Colonic mucosa (tissue), 4 donors: ENCODE measurements at places on chromosomes 11 and 22. TPM values are rescaled to one million over a fixed set of nuclear protein-coding genes. Genes with fewer than 3 reads are reported as not detected.

The IL18 gene
- total RNA-seq, result 42.3 TPM

The C11orf65 gene
- 0.64 TPM for total RNA-seq

The MMP3 gene
- total RNA-seq, result 1.6 TPM

DNA sequence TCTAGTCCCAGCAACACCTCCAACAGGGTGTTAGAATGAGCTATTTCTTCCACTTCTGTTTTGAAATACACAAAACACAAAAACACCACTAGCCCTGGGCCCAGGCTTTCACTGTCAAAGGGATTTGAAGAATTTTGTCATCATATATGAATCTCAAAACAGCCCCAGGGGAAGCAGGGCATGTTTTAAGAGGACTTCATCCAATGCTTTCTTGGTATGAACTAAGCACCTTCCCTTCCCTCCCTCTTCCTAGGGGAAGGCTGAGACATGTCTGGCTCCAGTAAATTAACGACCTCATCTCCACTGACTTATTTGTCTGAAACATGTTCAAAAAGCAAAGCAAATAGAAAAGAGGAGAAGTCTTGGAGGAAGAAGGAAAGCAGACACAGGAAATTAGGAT is 75.7 kb upstream of the INCENP start:
- H3K4me3 ChIP-seq, result no peak overlapping the region
- H3K27me3 ChIP-seq, result no peaks in the 10 kb centered on the region
- no peak overlapping the region for H3K27ac ChIP-seq
- DNase-seq, result no peak
- H3K4me1 ChIP-seq, result no peaks in the 10 kb centered on the region
- H3K36me3 ChIP-seq, result no peaks in the 10 kb centered on the region

- H3K4me1 ChIP-seq, result no peaks in the 10 kb centered on the region
- no peak overlapping the region for H3K27ac ChIP-seq
- no peak overlapping the region for H3K4me3 ChIP-seq
Observed at GRCh38 chr11:93166862-93167261, 30.9 kb downstream of the SLC36A4 start.

DNA sequence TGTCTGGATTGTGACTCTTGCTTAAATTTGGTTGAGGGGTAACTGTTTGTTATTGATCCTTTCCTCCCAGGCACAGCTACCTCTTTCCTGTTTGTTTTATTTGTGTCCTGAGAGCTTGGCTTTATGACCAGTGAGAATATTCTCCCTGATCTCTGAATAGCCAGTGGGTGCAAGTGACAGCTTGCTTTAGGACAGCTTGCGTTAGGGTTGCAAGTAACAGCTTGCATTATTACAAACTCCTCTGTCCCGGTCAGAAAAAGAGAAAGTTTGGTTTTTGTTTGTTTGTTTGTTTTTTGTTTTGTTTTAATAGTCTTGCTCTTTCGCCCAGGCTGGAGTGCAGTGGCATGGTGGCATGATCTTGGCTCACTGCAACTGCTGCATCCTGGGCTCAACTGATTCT is 3.3 kb upstream of the KLHL22 start:
- H3K27me3 ChIP-seq, result no peaks in the 10 kb centered on the region
- no peak for DNase-seq
- H3K4me3 ChIP-seq, result no peak overlapping the region
- no peaks in the 10 kb centered on the region for H3K4me1 ChIP-seq
- no peak overlapping the region for H3K27ac ChIP-seq

DNA sequence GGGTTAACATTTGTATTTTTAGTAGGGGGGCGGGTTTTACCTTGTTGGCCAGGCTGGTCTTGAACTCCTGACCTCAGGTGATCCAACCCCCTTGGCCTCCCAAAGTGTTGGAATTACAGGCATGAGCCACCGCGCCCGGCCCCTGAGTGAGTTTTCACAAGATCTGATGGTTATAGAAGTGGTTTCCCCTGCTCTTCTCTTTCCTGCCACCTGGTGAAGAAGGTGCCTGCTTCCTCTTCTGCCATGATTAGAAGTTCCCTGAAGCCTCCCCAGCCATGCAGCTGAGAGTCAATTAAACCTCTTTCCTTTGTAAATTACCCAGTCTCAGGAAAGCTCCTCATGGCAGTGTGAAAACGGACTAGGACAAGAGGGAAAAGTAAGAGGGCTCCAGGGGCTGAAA is 259.1 kb upstream of the PLET1 start:
- no peak overlapping the region for H3K27ac ChIP-seq
- H3K36me3 ChIP-seq, result no peaks in the 10 kb centered on the region
- no peaks in the 10 kb centered on the region for H3K27me3 ChIP-seq
- H3K4me3 ChIP-seq, result no peak overlapping the region
- H3K4me1 ChIP-seq, result peaks cover 1% of the 10 kb centered on the region

DNA sequence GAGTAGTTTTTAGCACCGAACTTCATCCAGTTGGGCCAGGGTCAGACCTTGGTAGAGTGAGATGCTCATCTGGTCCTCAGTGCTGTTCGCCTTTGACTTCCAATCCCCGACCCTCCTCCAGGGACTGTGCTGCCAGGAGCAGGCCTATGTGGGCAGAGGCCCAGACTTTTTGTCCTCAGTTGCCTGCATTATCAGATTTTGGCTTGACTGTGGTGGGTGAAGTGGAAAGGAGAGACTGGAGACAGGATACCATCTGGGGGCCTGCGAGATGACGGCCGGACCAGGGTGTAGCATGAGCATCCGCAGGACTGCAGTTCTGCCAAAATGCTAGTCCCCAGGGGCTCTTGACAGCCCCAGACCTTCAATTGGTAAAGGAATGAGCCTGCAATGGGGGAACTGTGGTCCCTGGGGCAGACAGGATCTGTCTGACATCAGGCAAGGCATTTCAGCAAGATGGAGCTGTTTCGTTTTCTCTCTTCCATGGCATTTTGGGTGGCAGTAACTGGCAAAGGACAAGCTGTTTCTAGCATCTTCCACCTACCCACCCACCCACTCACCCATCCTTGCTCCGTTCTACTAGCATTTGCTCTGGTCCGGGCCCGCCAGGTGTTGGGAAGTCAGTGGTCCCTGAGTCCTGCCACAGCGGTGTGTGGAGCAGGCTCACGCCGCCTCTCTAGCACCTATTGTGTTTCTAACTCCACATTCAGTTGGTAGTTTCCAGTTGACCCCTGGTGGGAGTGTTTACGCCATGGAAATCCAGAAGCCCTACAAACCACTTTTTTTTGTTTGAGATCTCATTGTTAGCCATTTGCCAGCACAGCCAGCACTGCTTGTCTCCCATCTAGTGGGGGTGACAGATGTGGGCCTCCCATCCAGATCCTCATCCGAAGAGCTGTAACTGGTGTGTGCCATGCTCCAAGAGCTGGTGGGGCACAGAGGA is 53.5 kb downstream of the OTOG start:
- no peak overlapping the region for H3K27ac ChIP-seq
- DNase-seq, result peak; percentile 11
- H3K36me3 ChIP-seq, result no peaks in the 10 kb centered on the region
- no peaks in the 10 kb centered on the region for H3K27me3 ChIP-seq
